Activated T-helper 17 cell treated with anti-CD3 and anti-CD28 coated beads, Interleukin-2, amount 50 U/mL, for 72 hours (primary cell): ENCODE measurements at places on chromosomes 5 and 9. TPM values are rescaled to one million over a fixed set of nuclear protein-coding genes. Genes with fewer than 3 reads are reported as not detected.

Gene PCDHB6
- not detected for total RNA-seq

Gene SLF1
- total RNA-seq, result 16.2 TPM

Gene OR1J1
- not detected for total RNA-seq

Gene CYSRT1
- 0.32 TPM for total RNA-seq

Gene PCDHA1
- total RNA-seq, result not detected

Gene GFI1B
- not detected for total RNA-seq

Gene LHX3
- 0.16 TPM for total RNA-seq

Gene PKN3
- total RNA-seq, result 4.1 TPM

Gene PCDHGB1
- total RNA-seq, result not detected

Gene SETX
- total RNA-seq, result 39.9 TPM

Gene TMEM174
- not detected for total RNA-seq
